Activated CD4-positive, alpha-beta memory T cell treated with anti-CD3 and anti-CD28 coated beads, Interleukin-2, amount 10 ng/mL, durations not matched to agents 7 days and 5 days (primary cell): ENCODE measurements at places on chromosomes 2 and 18.

GRCh38 chr2:22359071-22359672 lies 1025.8 kb upstream of the KLHL29 start:
- DNase-seq: no peak

- no peak for DNase-seq
Measured at GRCh38 chr2:135587958-135588357, 56.7 kb downstream of the R3HDM1 start.

GRCh38 chr18:581096-581495 lies 916 bp downstream of the CETN1 start:
- DNase-seq: no peak

DNA sequence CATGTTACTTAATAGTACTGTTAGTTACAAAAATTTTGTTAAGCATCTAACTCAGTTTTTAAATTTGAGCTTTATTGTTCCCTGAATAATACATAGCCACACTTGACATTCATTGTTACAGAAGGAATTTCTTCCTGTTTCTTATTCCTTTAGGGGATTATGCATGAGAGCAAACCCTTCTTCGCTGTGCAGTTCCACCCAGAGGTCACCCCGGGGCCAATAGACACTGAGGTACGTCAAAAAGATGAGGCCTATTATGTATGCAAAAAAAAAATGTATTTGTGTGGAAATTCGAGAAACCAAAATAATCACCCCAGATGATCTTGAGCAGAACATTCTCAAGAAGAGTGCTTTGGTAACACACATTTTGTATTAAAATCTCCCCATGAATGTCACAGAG lies 36.3 kb downstream of the CPS1 start:
- DNase-seq: no peak

GRCh38 chr2:186697536-186697935 lies 3.7 kb downstream of the FAM171B start:
- DNase-seq: no peak

DNA sequence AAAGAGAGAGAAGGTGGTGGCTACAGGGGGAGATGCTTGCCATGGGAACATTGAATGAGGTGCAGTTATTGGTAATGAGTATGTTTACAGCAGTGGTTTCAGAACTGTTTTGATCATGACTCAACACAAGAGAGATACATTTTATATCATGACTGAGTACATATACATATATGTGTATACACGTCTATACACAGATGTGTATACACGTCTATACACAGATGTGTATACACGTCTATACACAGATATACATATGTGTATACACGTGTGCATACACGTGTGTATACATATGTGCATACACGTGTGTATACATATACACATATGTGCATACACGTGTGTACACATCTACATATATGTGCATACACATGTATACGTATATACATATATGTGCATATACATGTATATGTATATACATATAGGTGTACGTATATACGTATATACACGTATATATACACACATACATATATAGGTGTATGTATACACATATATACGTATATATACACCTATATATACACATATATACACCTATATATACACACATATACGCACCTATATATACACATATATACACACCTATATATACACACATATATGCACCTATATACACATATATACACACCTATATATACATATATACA lies 518.5 kb downstream of the TSN start:
- DNase-seq: no peak

GRCh38 chr2:218026676-218027425 lies 24.1 kb upstream of the TNS1 start:
- DNase-seq: peak; percentile 10

GRCh38 chr2:26521913-26522180 lies 43.9 kb upstream of the OTOF start:
- DNase-seq: no peak

DNA sequence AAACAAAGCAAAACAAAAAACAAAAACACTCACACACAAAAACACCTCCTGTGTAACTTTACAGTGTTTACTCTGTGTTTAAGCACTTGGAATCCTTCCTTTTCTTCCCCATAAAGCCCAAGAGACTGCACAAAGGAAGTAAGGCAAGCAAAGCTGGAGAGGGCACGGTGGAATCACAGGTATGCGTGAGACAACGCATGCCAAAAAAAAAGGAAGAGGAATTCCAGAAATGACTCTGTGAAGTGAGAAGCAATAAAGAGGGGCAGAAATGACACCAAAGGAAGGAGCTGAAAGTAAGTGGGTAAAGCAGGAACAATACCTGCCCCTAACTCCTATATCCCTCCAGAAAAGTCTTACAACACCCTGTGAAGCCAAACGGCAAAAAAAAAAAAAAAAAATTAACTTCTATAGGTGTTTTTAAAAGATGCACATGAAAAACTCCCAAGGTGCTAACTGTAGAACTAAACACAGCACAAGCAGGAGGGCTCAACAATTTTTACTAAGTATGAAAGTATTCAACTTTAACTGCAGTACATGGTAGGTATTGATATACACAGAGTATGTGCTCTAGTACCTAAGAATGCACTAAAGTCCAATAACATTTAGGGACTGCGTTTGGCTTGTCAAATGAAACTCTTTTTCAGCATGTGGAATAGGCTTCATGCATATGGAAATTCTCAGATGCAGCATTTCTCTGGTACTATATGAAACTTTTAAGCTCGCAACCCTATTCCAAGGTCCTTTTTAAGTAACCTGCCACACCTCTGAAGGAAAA lies 9.1 kb downstream of the RND3 start:
- DNase-seq: no peak

GRCh38 chr2:38223256-38223655 lies 147.3 kb upstream of the CYP1B1 start:
- no peak for DNase-seq

DNA sequence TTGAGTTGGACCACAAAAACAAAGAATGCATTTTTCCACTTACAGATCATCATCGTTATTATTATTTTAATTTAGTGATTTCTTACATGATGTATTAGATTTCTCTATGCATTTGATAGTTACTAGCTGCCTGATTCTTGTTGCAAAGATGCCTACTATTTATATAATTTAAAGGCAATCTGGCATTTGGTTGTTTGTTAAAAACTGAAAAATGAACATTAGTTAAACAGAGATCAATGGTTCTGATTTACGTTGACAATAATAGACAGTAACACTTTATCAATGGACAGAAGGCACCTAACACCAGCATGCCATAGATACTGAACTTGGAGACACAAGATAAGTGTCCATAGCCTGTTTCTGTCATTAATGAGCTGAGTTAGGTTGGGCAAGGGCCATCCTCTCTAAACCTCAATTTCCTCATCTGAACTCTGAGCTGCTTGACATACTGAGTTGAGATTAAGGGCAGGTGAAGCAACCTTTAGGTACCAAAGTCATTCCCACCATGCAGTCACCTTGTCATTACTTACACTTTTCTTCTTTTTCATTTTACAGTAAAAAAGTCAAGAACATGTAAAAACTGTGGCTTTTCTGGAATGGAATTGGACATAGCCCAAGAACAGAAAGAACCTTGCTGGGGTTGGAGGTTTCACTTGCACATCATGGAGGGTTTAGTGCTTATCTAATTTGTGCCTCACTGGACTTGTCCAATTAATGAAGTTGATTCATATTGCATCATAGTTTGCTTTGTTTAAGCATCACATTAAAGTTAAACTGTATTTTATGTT lies 3.1 kb downstream of the CCL20 start:
- DNase-seq: no peak

DNA sequence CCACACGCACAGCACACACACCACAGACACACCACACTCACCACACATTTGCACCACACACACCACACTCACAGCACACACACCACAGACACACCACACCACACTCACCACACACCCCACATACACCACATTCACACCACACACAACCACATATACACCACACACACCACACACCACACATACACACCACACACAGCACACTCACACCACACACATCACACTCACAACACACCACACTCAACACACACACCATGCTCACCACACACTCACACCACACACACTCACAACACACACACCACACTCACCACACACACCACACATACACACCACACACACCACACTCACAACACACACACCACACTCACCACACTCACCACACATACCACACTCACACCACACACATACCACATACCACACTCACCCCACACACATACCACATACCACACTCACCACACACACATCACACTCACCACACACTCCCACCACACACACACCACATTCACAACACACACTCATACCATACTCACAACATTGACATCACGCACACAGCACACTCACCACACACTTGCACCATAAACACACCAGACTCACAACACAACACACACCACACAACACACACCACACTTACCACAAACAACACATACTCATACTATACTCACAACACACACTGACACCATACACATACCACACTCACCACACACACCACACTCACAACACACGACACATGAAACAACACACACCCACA lies 60.0 kb downstream of the SDC1 start:
- no peak for DNase-seq

DNA sequence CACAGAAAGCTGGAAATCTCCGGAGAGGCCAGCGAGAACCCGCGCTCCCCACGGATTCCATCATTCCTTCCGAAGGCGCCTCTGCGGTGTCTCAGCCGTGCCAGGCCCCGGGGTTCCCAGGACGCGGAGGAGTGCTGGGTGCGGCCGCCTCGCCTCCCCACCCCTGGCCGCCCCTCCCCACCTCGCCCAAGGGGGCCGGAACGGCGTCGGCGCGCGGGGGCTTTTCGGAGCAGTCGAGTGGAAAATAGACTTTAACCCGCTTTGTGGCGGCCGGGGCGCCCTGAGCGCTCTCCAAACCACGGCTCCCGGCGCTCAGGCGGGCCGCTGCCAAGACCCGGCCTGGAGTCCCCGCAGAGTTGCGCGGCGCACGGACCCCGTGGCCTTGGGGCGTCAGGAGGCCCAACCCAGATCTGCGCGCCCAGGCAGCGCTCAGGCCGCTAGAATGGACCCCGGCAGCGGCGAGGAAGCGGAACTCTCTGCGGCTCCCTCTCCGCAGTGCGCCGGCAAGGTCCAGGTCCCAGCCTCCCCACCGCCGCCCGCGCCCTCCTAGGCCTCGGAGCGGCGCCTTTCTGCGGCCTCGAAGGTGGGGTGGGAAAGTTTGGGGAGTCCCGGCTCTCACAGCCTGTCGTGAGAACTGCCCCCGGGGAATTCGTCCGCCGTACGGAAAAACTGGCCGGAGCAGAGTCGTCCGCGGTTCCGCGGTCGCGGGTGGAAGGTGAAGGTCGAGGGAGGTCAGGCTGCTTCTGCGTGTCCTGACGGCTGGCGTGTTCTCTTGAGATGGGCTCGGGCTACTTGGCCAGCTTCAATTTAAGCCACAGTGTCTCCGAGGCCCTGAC lies 1.2 kb upstream of the EMX1 start:
- peak; percentile 37 for DNase-seq

GRCh38 chr18:39365836-39366485 lies 1800.4 kb upstream of the CELF4 start:
- no peak for DNase-seq

- DNase-seq: no peak
Measured at GRCh38 chr2:229160984-229161383, 110.1 kb downstream of the PID1 start.

GRCh38 chr2:191739194-191739593 lies 61.3 kb downstream of the NABP1 start:
- DNase-seq: no peak

DNA sequence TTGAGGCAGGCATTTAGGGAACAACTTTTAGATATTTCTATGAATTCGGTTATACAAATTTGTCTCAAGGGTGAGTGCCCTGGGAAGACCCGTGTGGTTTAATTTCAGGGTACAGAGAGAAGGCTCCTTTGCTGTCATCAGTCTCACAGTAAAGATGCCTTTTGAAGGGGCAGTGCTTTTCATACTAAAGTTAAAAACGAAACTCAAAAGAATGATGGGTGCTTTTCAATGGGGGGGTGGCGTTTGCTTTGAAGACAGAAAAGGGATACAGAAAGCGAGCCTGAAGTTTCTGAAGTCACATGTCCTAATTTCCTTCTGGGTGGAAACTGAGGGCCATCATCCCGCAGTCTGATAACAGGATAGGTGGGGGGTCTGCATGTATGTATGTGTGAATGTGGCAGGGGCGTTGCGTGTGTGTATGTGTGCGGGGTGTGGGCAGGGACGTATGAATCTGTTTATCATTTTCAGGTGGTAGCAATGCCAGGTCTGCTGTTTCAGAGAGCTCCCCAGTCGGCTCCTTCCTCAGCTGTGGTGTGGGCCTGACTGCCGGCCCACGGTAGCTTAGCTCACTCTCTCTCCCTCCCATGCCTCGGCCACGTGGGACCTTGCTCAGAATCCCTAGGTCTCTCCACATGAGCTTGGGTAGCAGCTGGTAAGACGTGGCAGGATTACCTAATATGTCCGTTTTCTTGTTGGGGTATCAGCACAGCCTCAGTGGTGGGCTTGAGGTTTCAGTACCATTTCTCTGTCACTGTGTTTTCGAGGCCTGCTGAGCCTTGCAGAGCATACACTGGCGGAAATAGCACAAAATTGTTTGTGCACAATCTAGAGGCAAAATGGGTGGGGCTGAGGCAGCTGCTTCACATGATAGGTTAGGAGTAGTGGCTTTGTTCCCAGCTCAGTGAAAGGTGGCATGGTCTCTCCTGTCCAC lies 32.7 kb downstream of the ARHGAP25 start:
- peak; percentile 70 for DNase-seq

DNA sequence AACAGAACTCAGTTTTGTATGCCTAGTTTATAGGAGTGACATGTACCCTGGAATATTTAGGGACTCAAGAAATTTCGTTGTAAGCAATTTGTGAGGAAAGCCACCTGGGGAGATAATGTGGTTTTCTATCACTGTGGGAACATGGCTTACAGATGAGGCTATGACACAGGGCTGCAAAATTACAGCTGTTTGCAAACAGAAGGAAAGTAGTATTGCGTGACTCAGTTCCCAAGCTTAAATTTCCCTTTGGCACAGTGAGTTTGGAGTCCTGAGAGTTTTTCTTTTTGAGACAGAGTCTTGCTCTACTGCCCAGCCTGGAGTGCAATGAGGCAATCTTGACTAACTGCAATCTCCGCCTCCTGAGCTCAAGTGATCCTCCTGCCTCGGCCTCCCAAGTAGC lies 149.8 kb downstream of the MYO5B start:
- no peak for DNase-seq

DNA sequence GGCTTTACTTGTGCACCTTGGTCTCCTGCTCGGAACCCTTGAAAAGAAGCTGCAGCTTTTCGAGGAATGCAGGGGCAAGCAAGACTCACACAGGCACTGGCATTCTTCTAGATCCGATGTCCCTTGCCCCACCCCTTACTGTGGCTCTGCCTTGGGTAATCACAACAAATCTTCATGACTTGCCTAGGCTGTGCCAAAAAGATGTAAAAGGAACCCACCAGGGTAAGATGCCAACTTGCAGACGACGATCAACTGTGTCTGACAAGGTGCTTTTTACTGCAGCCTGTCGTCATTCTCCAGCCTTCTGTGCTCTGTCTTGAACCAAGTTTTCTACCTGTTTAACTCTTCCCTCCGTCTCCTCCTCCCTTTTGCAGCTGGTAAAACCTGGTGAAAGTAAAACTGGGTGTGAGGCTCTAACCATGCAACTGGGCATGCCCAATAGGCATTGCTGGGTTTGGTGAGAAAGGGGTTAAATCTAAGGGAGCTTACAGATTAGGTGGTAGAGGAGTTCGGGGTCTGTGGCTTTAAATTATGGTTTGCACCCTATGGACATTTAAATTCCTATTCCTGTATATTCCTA lies 909 bp upstream of the NRXN1 start:
- no peak for DNase-seq

- peak; percentile 78 for DNase-seq
Measured at GRCh38 chr2:101697124-101698013, at the start of gene MAP4K4. Gene MAP4K4, plus strand, starts transcription at chr2:101697707. Its CDS starts 374 bp downstream, at chr2:101698081.
